ENCODE measurements at places on chromosomes 11 and 22. TPM values are rescaled to one million over a fixed set of nuclear protein-coding genes. Genes with fewer than 3 reads are reported as not detected.

- DNase-seq = no peak
Observed at GRCh38 chr11:13486926-13487660, 8.7 kb downstream of the PTH start.

- no peak for DNase-seq
Observed at GRCh38 chr22:46001426-46002106, 24.6 kb upstream of the WNT7B start.

GRCh38 chr11:132050577-132051165, 680.3 kb downstream of the NTM start:
- peak; percentile 49 for DNase-seq

The TSPAN4 gene
- polyA plus RNA-seq = 327 TPM

Measured in IMR-90 (cell line).